ENCODE measurements at places on chromosomes 6 and 20. TPM values are rescaled to one million over a fixed set of nuclear protein-coding genes. Genes with fewer than 3 reads are reported as not detected.

Gene ULBP2
- total RNA-seq = 9.9 TPM

Gene SAMD3
- 1.0 TPM for total RNA-seq

Gene BMP6
- 0.97 TPM for total RNA-seq

GRCh38 chr20:9363673-9364072, 150.7 kb upstream of the LAMP5 start:
- no peak for DNase-seq

- no peak for DNase-seq
These were observed 3.9 kb downstream of the SYNJ2 start for GRCh38 chr6:157985378-157986155.

DNA sequence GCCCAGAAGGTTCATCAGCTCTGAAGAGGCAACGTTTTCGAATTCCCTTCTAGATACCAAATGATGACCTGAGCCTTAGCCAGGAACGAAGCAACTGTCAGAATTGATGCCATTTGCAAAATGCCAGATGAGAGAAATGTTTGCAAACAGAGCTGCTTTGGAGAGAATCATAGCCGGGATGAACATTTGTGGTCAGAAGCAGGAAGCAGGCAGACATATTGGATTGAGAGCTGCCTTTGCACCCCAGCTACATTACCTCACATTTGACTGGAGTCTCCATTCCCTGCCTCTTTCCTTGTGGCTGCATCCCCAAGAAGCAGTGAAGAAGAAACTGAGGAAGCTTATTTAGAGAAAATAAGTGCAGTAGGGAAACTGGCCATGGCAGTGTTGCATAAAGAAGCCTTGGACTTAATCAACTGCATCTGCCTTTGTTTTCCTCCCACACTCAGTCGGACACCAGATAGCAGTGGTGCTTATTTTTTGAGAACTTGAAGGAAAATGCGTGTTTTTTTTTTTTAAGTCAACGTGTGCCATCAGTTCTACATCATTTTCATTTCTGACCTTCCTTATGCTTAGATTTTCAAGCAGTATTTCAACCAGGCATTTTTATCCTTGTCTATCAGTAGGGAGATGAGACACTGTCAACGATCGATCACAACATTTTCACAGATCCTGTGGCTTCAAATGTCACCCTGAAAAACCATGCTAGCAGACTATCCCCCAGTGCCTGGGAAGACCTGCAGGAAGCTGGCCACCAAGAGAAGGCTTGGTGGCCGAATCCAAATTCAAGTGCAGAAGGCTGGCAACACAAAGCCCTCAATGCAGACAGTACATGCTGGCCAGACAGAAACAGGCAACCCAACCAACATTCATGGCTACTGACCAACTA, 541.2 kb upstream of the JARID2 start:
- no peak for DNase-seq

DNA sequence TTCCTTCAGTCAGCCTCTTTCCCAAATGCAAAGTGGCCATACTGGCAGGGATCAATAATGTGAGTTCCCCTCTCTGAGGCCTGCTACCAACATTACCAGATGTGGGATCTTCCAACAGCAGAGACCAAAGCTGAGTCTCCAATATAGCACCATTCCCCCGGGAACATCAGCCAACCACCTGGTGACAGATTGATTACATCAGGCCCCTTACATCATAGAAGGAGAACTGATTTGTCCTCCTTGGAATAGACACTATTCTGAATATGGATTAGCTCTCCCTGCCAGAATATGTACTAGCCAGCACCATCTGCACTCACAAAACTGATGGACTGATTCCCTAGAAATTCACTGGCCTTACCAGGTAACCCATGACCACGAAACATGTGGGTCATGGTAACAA, 61.9 kb upstream of the CARMIL1 start:
- no peak for DNase-seq

DNA sequence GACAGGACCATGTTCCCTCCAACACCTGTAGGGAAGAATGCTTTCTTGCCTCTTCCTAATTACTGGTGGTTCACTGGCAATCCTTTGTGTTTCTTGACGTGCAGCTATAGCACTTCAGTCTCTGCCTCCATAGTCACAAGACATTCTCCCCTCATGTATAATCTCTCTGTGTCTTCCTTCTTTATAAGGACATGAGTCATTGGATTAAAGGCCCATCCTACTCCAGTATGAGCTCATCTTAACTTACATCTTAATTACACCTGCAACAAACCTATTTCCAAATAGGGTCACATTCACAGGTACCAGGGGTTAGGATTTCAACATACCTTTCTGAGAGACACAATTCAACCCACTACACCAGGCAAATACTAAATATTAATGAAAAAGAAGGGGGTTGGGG, 213.6 kb downstream of the RNGTT start:
- DNase-seq = no peak

DNA sequence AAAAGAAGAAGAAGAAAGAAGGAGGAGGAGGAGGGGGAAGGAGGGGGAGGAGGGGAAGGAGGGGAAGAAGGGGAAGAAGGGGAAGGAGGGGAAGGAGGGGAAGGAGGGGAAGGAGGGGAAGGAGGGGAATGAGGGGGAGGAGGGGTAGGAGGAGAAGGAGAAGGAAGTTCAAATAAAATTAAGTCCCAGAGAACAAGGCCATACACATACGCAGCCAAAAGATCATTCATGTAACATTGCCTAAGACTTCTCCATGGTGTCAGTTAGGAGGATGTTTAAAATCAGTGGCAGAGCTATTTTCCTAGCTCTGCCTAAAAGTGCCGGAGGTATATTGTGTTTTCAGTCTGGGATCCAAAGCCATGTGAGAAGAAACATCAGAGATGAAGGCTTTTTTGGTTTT, 75.8 kb downstream of the PLCB4 start:
- no peak for DNase-seq

DNA sequence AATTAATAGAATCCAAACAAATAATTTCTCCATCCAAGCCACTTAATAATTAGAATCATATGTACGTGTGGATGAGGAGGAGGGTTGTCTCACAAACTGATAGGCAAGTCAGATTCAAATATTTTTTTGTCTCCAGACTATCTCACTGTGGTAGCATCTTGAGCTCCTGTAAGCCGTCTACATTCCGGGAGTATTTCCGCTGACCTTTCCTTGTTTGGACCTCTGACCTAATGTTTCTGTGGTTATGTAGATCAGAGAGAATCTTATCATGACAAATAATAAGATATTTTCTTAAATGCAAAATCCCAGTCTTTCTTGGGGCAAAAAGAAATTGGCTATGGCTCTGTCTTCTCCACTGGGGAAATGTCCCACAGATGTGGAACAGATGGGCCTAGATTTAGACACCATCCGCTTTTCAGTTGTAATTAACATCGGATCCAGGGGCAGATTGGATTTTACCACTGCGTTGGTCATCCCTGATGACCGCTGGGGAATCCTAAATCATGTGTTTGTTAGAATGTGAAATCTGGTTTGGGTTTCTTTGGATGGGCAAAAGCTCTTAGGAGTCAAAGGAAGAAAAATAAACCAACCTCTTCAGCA, 197.1 kb upstream of the RIN2 start:
- no peak for DNase-seq

DNA sequence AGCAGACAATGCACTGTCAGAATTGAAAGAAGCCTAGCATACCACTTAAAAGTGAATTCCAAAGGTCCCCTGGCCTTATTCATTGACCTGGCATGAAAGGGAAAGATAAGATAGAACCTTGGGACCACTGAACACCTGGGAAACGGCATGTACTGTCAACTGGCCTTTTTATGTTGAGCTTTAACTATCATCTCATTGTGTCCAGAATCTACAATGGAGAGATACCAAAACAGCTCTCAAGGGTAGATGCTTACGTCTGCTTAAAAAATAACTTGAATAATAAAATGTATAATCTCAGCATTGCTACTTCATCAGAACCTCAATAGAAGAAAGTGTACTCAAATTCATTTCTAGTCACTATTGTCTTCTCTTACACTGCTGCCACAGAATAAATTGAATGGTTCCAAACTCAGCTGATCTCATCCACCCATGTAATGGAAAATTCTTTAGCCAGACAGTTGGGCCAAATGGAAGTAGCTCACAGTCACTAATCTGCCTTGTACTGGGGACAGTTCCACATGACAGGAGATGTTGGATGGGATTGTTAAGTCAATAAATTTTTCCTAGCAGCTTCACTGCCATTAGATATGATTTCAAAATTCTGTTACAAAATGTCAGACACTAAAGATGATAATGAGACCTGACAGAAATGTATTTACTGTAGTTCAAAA, 93.8 kb downstream of the MLIP start:
- no peak for DNase-seq

DNA sequence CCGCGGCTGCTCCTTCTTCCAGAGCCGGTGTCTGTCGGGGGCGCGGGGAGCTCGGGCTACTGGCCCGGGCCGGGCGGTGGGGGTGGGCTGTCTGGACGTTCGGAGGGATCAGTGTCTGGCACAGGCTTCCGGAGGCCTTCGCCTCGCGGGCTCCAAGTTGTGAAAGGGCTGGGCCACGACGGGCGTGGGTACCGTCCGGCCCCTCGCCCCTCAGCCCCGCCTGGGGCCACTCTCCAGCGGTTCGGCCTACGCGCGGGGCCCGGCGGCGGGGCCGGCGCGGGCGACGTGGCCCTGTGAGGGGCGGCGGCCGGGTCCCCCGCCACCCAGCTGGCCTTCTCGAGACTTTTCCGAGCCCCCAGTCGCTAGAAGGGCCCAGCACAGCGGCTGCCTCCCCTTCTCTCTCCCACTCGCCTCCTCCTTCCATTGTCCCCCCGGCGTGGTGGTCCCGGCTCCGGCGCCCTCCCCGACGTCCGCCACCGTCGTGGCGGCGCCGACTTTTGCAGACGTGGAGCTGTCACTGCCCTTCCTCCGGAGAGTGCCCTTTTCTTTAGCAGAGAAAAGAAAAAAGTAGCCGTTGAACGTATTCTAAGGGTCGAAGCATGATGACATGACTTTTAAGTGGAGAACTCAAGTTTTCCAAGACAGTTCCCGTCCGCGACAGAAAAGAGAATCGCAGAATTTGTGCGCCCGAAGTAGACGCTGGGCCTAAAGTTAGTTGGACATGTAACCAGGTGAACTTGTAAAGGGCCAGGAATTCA, 571 bp downstream of the ITCH start:
- no peak for DNase-seq
